Suprapubic skin (tissue), 4 donors: ENCODE measurements at places on chromosomes 11 and 22. TPM values are rescaled to one million over a fixed set of nuclear protein-coding genes. Genes with fewer than 3 reads are reported as not detected.
A peak's percentile ranks its signal among the peaks of the same experiment; 100 is the strongest.

GRCh38 chr22:38138961-38139360, 28.5 kb upstream of the BAIAP2L2 start:
- peak; percentile 48 for DNase-seq
- no peaks in the 10 kb centered on the region for H3K4me1 ChIP-seq
- H3K27ac ChIP-seq: no peak overlapping the region
- H3K4me3 ChIP-seq: no peak overlapping the region
- peaks cover 35% of the 10 kb centered on the region for H3K36me3 ChIP-seq
- H3K27me3 ChIP-seq: no peaks in the 10 kb centered on the region

DNA sequence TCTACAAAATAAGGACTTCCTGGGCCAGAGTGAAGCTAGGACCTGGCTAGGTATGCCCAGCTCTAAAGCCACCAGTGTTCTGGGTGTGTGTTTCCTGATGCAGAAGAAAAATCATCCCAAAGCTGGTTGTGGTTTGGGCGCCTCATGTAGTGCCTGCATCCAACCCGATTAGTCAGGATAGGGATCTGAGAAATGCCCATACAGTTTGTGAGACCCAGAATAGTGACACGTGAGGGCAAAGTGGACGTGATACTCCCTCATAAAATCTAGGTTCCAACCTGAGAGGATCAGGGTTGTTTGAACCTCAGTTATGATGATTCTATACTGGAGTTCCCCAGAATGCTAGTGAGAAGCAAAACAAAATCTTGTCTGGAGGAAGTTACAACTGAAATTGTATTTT, 238.4 kb downstream of the TBC1D22A start:
- DNase-seq: peak; percentile 9
- H3K4me1 ChIP-seq: no peaks in the 10 kb centered on the region
- H3K27me3 ChIP-seq: no peaks in the 10 kb centered on the region
- H3K36me3 ChIP-seq: peaks cover 14% of the 10 kb centered on the region
- no peak overlapping the region for H3K4me3 ChIP-seq

DNA sequence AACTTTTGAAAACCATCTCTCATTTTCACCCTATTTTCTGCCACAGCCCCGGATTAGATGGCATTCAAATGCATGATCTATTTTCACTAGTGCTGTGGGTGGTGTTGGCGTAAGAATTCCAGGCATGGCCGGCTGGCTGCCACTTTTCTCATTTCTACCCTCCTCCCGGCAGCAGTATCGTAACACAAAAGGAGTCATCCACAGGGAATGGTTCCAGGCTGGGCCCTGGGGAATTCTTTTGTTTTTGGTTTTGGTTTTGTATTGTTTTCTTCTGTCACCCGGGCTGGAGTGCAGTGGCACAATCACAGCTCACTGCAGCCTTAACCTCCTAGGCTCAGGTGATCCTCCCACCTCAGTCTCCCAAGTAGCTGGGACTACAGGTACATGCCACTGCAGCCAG, 13.8 kb downstream of the JAML start:
- no peak for DNase-seq
- no peak overlapping the region for H3K27ac ChIP-seq
- no peaks in the 10 kb centered on the region for H3K36me3 ChIP-seq

GRCh38 chr11:11898648-11899047, 56.9 kb downstream of the USP47 start:
- H3K27ac ChIP-seq: no peak overlapping the region
- H3K27me3 ChIP-seq: no peaks in the 10 kb centered on the region
- no peaks in the 10 kb centered on the region for H3K4me1 ChIP-seq
- peaks cover 32% of the 10 kb centered on the region for H3K36me3 ChIP-seq

GRCh38 chr11:101523634-101524260, 60.1 kb downstream of the TRPC6 start:
- no peaks in the 10 kb centered on the region for H3K36me3 ChIP-seq
- no peaks in the 10 kb centered on the region for H3K27me3 ChIP-seq
- no peak overlapping the region for H3K27ac ChIP-seq
- H3K4me1 ChIP-seq: no peaks in the 10 kb centered on the region
- H3K4me3 ChIP-seq: no peak overlapping the region

GRCh38 chr11:133928628-133929059, 28.1 kb downstream of the IGSF9B start:
- no peak overlapping the region for H3K27ac ChIP-seq
- peak overlapping the region; percentile 33 for H3K4me3 ChIP-seq
- peaks cover 14% of the 10 kb centered on the region for H3K4me1 ChIP-seq

DNA sequence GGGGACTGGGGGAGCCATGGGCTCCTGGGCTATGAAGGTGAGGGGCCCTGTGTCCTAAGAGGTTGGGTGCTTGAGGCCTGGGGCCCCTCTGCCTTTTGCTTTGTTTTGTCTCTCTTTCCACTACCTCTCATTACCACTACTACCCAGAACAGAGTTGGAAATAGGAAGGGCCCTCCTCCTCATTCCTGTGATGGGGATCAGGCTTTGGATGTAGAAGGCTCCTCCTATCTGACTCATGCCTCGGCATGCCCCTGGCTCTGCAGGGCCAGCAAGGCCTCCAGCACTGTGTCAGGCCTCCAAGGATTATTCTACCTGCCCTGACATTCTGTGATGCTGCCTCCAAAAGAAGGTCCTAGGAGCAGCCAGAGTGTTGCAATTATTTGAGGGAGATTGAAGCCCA, 766 bp downstream of the IZUMO1R start:
- H3K27me3 ChIP-seq: no peaks in the 10 kb centered on the region
- DNase-seq: no peak
- no peak overlapping the region for H3K27ac ChIP-seq
- H3K4me1 ChIP-seq: no peaks in the 10 kb centered on the region
- H3K36me3 ChIP-seq: no peaks in the 10 kb centered on the region
- H3K4me3 ChIP-seq: no peak overlapping the region

GRCh38 chr11:68998390-68998911, 14.6 kb downstream of the MRGPRF start:
- H3K4me3 ChIP-seq: no peak overlapping the region
- peak; percentile 71 for DNase-seq
- H3K36me3 ChIP-seq: no peaks in the 10 kb centered on the region
- H3K27me3 ChIP-seq: peaks cover 6% of the 10 kb centered on the region

GRCh38 chr22:50089231-50089630, 575 bp upstream of the MOV10L1 start:
- H3K27ac ChIP-seq: no peak overlapping the region
- no peak overlapping the region for H3K4me3 ChIP-seq

DNA sequence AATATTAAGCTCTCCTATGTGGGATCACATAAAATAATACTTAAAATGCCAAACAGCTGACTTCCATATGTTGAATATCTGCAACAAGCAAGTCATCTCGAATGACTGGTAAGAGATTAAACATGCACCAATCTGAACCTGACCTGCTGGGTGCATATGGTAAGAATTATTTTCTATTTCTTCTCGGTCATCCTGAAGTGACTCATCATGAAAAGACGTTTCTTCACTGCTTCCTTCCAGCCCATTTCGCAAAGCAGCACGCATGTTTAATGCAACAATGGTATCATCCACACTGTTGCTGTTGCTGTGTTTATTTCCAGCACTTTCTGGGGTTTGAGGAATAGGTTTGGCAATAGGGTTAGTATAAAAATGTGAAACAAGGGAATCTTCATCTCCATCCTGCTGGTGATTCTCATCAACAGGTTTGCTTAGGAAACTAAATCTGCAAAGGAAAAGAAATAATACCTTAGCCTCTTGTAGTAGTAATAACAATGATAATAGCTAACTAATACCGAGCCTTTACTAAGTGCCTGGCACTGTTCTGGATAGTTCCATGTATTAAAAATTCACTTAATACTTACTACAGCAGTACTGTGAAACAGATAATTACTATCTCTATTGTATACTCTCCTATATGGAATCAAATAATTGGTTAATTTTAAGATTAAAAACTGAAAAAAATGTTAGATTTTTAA, 52.0 kb upstream of the CHRNA10 start:
- H3K27me3 ChIP-seq: no peaks in the 10 kb centered on the region
- H3K4me3 ChIP-seq: no peak overlapping the region
- DNase-seq: no peak
- H3K27ac ChIP-seq: peak overlapping the region; percentile 3
- peaks cover 94% of the 10 kb centered on the region for H3K36me3 ChIP-seq

DNA sequence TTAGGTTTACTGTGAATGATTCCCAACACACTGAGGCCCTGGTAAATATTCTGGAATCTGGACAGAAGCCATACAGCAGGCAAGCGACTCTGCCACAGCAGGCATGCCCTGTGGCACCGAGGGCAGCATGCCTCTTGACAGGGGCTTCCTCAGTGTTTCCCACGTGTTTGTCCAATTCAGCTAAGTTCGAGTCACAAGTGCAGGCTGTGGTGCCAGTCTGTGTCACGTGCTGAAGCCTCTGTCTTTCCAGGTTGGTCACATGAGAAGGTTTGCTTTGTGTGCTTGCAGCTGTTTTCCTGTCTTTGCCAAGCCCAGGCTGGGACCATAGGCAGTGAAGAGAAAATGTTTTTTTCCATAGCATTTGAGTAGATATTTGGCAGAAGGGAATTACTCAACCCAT, 2.4 kb upstream of the PPFIBP2 start:
- H3K27me3 ChIP-seq: no peaks in the 10 kb centered on the region
- H3K36me3 ChIP-seq: no peaks in the 10 kb centered on the region
- peaks cover 43% of the 10 kb centered on the region for H3K4me1 ChIP-seq
- peak overlapping the region; percentile 85 for H3K27ac ChIP-seq
- H3K4me3 ChIP-seq: no peak overlapping the region
- DNase-seq: peak; percentile 81

DNA sequence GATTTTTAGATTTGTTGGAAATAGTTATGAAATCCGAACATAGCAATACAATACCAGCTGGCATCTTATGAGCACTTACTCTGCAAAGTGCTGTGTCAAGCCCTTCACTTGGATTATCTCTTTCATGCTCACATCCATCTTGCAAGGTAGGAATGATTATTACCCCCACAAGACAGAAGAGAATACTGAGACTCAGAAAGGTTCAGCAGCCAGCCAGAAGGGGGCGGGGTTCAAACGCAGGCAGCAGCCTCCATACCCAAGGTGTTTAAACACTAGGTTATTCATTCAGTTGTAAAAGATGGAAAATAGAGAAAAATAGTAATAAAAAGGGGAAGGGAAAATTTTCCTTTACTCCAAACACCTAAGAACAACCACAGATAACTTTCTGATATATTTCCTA, 158.5 kb downstream of the CCDC34 start:
- DNase-seq: no peak
- H3K36me3 ChIP-seq: no peaks in the 10 kb centered on the region
- no peak overlapping the region for H3K27ac ChIP-seq
- peaks cover 29% of the 10 kb centered on the region for H3K4me1 ChIP-seq
- no peak overlapping the region for H3K4me3 ChIP-seq

DNA sequence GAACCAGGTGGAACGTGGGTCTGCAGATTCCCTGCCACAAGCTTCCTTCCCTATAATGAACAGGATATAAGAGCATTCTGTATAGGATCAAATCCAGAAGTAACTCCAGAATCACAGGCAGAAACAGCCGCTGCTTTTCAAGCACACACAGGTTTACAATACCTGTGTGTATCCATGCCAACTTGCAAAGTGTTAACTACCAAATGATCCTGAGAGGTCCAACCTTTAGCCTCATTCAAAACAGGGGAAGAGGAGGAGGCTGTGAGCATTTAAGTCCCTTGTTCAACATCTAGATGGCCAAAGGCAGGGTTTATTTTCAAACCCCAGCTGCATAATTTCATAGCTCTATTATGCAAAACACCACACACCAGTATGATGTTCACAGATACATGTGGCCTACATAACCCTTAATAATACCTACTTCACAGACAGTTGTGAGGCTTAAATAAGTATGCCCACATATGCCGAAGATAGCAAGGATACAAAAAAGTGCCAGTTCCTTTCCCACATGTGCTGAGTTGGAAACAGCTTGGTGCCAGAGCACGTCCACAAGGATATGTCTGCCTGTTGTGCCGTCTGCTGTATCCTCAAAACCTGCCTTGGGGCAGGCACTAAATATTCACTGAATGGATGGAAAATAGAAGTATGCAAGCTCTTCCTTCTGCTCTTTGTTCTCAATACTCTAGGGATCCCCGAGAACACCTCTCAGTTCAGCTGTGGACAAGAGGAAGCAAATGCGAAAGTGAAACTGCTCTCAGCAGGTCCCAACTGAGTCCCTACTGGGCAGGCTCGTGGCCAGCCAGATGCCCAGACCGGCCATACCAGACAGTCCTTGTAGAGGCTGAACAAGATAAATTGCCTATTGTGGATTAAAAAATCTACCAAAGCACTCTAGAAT, 66.8 kb downstream of the LARGE1 start:
- peaks cover 33% of the 10 kb centered on the region for H3K4me1 ChIP-seq
- peak overlapping the region; percentile 38 for H3K4me3 ChIP-seq
- no peak overlapping the region for H3K27ac ChIP-seq
- no peak for DNase-seq

DNA sequence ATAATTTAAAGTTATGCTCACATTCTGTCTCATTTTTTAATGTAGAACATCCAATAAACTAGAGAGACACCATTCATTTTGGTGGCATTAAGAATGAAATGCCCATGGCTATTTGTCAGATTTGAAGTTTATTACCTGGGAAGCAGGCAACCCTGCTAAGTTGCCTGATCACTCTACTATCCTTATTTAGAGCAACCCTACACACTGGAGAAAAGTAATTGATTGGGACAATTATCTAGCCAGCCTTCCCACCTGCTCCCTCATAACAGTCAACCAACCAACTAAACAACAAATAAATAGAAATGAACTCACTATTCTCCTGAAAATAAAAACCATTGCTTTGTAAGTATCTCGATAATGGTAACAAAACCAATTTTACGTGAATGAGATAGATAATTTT, 1129.0 kb upstream of the TENM4 start:
- no peaks in the 10 kb centered on the region for H3K4me1 ChIP-seq
- no peaks in the 10 kb centered on the region for H3K27me3 ChIP-seq
- DNase-seq: no peak
- H3K4me3 ChIP-seq: no peak overlapping the region
- no peaks in the 10 kb centered on the region for H3K36me3 ChIP-seq

GRCh38 chr11:34790620-34791019, 125.6 kb downstream of the APIP start:
- no peak overlapping the region for H3K27ac ChIP-seq
- H3K4me1 ChIP-seq: peaks cover 38% of the 10 kb centered on the region
- DNase-seq: no peak
- H3K36me3 ChIP-seq: no peaks in the 10 kb centered on the region
- H3K27me3 ChIP-seq: no peaks in the 10 kb centered on the region
- no peak overlapping the region for H3K4me3 ChIP-seq

DNA sequence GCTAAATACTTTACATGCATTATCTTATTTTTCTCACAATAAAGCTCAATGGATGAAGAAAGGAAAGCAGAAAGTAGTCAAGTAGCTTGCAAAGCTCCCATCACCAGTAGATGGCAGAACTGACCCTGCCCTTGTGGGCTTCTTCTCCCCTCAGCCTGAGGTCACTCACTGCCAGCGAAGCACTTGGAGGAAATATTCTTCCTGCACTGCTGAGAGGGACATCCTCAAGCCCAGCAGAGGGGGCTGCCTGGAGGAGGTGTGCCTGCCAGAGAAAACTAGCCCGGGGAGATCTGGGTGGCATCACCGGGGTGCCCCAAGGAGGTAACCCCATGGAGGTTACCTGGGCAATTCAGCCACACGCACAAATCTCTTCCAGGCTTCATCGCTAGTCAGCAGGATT, 6.6 kb downstream of the APOL4 start:
- no peak overlapping the region for H3K4me3 ChIP-seq
- no peak overlapping the region for H3K27ac ChIP-seq
- DNase-seq: no peak
- peaks cover 31% of the 10 kb centered on the region for H3K4me1 ChIP-seq
- H3K36me3 ChIP-seq: no peaks in the 10 kb centered on the region
- H3K27me3 ChIP-seq: no peaks in the 10 kb centered on the region

GRCh38 chr11:61254403-61255025, 13.5 kb downstream of the PGA5 start:
- H3K36me3 ChIP-seq: no peaks in the 10 kb centered on the region
- H3K27ac ChIP-seq: no peak overlapping the region
- DNase-seq: no peak
- H3K4me1 ChIP-seq: no peaks in the 10 kb centered on the region
- no peaks in the 10 kb centered on the region for H3K27me3 ChIP-seq

The MRPL21 gene
- 41.2 TPM for total RNA-seq

The CSTF3 gene
- 11.2 TPM for total RNA-seq

The SYT8 gene
- 141 TPM for total RNA-seq

The MS4A8 gene
- total RNA-seq: not detected

The ASPHD2 gene
- total RNA-seq: 7.9 TPM

The MYRF gene
- total RNA-seq: 2.8 TPM
